ENCODE measurements at places on chromosomes 12 and 14.

DNA sequence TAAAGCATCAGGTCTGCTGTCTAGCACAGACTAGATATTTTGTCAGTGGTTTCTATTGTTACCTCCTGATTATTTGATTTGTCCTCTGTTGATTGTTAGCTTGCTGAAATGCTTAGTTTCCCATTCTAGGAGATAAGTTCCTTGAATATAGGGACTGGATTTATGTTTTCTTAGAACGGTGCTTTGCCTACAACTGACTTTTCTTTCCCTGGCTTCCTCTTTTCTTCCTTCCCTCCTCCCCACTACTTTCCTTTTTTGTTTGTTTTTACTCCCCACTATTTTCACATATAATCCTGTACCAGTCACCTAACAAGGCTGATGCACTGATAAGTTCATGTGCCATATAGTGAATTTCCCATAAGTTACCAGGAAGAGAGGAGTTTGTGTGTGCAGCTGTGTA is 58.5 kb upstream of the METAP2 start:
- DNase-seq = no peak

- no peak for DNase-seq
Measured at GRCh38 chr12:1435456-1435855, 158.9 kb downstream of the FBXL14 start.

- no peak for DNase-seq
Measured at GRCh38 chr14:85943192-85943591, 413.2 kb downstream of the FLRT2 start.

DNA sequence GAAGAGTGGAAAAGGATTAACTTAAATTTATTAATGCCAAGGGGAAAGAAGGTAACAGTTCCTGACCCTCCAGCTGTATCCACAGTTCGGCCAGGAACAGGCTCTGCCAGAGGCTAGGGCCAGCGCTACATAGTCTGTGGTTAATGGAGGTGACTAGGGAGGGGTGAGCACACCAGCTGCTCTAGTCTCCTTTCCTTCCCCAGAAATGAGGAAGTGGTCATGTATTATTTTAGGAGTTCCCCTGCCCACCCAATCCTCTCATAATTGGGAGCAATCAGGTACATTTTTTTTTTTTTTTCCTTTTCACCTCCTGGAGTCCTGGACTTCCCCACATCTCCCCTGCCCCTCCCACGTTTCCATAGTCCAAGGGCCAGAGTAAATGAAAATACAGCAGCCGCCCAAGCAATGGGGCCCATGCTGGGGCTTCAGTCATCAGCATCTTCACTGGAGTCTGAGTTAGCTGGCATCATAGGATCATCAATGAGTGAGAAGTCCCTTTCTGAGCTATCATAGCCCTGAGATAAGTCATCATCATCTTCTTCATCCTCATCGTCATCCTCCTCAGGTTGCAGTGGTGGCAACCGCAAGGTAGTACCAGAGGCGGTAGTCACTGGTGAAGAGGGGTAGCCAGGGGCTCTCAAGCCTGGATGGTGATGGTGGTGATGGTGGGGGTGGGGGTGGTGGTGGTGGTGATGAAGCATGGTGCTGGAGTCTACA is 1.5 kb upstream of the SUPT16H start:
- peak; percentile 8 for DNase-seq

- DNase-seq = no peak
Measured at GRCh38 chr12:27367078-27367477, 34.4 kb downstream of the BMAL2 start.

- no peak for DNase-seq
Measured at GRCh38 chr14:26527095-26527494, 70.7 kb downstream of the NOVA1 start.

- DNase-seq = no peak
Measured at GRCh38 chr12:76272287-76272686, 75.9 kb downstream of the BBS10 start.
